Fibroblast of upper back skin (primary cell): ENCODE measurements at places on chromosomes 6 and 20.

- DNase-seq: no peak
Observed at GRCh38 chr6:49666930-49667757, 30.5 kb upstream of the RHAG start.

GRCh38 chr6:45555981-45556771 is 178.4 kb upstream of the SUPT3H start:
- peak; percentile 80 for DNase-seq

DNA sequence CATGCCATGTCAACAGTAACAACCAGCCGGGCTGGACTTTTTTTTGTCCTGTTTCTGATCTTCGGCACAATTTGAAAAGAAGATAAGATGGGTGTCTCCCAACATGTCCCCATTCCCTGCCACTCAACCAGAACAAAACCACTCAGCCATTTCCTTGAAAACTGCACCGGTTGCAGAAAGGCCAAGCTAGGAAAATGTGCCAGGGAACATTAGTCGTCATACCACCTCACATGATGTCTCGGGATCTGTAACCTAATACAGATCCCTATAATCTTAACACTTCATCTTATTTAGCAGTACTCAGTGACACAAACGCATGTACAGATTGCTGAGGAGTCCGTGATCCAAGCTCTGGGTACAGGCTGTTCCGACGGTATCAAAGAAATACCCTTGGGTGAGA is 46.5 kb downstream of the ALDH8A1 start:
- no peak for DNase-seq

DNA sequence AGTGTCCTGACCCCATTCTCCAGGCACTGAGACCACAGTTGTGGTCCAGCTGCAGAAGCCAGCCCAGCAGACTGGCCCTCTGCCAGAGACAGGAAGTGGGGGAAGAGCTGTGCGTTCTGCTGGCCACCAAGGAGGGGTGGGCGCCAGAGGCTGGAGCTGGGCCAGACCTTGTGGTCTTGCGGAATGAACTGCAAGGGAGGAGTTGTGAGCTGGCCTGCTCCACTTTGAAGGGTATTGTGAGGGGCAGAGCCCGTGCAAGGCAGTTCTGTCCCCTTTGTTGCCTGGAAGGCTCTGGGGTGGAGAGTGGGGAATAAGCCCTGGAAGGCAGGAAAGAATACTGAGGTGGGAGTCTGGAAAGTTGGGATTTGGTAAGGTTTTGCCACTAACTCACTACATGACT is 3.6 kb upstream of the MDFI start:
- peak; percentile 83 for DNase-seq

DNA sequence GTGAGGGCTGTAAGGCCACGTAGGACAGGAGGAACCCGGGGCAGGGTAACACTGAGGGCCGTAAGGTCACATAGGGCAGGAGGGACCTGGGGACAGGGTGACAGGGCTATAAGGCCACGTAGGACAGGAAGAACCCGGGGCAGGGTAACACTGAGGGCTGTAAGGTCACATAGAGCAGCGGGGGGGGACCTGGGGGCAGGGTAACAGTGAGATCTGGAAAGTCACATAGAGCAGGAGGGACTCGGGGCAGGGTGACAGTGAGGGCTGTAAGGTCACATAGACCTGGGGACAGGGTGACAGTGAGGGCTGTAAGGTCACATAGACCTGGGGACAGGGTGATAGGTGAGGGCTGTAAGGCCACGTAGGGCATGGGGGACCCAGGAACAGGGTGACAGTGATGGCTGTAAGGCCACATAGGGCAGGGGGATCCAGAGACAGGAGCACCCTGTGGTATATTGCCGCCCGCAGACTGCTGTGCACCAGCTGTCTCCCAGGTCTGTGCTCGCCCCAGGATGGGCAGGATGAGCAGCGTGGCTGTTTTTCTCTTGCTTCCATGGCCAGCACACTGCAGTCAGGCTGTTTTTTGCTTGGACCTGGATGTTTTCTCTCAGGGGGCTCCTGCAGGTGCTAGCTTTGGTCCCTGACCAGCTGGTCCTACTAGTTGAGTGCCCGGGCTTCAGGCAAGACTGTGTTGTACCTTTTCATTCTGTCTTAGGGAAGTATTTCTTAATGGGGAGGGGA is 55.7 kb downstream of the SYTL3 start:
- no peak for DNase-seq

DNA sequence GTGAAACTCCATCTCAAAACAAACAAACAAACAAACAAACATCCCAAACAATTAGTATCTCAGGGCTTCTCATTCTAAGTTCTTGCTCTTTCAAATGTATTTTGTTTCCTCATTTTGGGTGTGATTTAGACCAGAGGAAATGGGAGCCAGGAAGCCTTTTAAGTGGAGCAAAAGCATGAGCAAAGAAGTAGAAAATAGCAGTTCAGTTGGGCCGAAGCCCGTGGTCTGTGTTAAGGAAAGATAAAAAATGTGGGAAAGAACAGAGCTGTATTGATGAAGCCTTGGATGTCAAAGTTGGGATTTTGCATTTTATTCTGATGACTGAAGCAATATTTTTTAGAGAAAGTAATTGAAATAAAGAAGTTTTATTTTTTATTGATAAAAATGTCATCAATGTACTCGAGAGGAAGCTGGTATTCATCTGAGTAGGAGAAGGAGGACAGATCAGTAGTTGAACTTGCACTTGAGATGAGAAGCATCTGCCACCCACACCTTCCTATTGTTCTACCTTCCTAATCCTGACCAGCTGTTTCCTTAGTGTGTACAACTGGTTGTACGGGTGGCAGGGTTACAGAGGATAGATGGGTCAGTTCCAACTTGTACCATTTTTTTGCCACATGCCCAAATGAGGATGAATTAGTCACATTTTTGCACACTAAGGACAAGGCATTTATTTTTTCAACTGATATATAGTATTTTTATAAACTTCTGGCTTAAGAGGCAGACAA is 56.1 kb downstream of the KIAA0408 start:
- no peak for DNase-seq

DNA sequence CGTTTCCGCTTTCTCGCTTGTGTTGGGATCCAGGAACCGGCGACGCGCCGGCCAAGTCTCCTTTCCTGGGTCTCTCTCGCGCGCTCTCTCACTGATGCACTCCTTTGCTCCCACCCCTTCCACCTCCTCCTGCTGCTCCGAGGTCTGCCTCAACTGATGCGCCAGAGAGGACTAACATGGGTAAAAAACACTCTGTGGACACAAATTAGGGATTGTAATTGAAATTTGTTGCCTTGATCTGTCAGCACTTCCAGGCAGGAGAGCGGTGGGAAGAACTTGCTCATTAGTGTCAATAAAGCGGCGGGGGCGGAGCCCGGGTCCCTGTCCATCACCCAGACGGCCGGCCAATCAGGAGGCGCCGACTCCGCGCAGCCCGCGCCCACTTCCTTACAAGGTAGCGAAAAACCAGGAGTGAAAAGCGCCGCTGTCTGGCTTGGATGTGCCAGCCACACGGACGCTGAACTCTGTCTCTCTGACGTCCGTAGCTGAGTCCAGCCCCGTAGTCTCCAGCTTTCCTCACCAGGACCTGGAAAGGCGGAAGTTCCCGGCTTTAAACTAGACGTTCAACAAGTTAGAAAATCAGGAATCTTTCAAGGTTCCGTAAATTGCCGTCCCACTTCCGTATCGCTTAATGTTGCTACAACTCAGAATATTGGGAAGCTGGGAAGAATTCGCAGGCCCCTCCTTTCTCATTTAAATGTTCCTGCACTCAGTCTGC is at the start of gene TBX18:
Gene TBX18 (minus strand): TSS at position 267 of the 718 bp plus-strand sequence. CDS start 417 bp downstream, outside the sequence.
- DNase-seq: peak; percentile 98

GRCh38 chr20:48196486-48196885 is 411.2 kb upstream of the SULF2 start:
- DNase-seq: no peak

DNA sequence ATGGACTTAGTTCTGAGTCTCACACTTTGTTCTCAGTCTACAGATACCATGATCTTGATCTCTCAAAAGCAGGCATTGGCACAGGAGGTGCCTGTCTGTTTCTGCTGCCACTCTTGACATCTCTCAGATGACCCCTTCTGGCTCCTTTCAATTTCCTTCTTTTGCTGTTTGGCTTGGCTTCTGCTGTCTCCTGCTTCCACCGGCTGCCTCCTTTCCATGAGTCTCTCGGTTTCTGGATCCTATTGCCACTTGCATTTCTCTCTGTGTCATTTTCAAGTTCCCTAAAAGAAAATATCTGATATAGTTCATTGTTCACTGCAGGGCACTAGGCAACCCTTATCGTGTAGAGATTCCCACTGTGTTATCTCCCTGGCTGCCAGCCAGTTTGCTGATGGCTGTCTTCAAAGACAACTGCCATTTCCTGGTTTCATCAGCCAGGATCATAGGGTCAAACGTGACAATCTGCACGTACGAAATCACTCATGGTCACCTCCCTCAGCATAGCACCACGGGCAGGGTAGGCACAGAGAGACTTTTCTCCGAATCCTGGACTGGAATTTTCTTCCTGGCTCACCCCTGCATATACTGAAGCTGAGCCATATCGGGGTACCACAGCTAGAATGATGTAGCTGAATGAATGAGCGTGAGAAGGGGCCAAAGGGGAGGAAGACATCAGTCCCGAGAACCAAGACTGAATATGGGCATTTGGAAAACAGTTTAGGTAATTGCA is 144.6 kb upstream of the TMEM170B start:
- DNase-seq: no peak
